ENCODE measurements at places on chromosomes 3 and 15.

GRCh38 chr15:48029642-48030041, 91.1 kb upstream of the SLC24A5 start:
- peak; percentile 57 for DNase-seq

- no peak for DNase-seq
Measured at GRCh38 chr15:96054621-96055020, 275.9 kb upstream of the NR2F2 start.

DNA sequence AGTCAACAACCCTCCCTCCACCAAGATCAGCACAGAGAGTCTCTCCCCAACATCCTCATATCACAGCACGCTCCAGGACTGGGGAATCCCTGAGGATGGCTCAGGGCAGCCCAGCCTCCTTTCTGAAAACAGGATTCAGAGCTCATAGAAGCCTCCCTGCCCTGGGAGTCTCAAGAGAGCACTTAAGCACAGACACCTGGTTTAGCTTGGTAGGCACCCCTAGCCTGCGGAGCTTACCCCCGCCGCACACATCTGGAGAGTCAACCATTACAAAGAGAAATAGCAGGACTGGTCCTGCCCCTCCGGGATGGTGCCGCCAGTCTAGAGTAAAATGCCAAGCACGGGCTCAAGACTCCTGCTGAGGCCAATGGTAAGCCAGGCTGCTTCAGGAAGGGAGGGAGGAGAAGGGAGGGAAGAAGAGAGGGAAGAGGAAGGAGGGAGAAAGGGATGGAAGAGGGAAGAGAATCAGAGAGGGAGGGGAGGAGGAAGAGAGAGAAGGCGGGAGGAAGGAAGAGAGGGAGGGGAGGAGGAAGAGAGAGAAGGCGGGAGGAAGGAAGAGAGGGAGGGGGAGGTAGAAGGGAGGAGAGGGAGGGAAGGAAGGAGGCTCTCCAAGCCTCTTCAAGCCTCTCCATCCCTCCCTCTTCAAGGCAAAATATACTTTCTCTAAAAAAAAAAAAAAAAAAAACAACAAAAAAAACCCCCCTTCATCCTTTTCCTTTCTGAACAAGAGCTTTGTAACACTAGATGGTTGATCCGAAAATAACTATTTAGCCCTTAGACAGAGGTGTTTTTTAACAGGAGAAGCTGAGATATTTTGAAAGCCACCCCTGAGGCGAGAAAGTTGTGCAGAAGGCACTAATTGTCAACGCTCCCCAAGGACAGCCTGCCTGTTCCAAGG, 278.6 kb upstream of the TLE3 start:
- no peak for DNase-seq

DNA sequence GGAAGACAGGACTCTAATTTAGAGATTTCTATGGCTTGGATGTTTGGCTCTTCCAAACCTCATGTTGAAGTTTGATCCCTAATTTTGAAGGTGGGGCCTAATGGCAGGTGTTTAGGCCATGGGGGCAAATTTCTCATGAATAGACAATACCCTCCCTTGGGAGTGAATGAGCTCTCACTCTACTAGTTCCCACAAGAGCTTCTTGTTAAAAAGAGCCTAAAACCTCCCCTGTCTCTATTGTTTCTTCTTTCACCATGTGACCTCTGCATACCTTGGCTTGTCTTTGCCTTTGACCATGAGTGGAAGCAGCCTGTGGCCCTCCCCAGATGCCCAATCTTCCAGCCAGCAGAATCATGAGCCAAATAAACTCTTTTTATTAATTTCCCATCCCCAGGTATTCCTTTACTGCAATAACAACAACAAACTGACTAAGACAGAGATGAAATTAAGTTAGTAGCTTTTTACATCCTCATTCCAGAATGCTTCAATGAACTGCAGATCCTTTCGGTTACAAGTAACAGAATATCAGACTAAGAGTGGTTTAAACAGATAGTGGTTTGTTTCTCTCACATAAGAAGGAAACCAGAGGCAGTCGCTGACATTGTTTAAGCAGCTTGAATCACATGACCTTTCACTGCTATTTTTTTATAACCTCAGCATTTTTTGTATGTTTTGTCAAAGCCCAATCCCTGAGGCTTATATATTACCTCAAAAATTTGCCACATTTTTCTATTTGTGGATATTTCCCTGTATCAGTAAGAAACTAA, 1013.3 kb upstream of the SEMA6D start:
- no peak for DNase-seq

GRCh38 chr3:10762611-10763247, 53.3 kb upstream of the SLC6A11 start:
- DNase-seq: no peak

GRCh38 chr3:106326941-106327695, 458.3 kb upstream of the CBLB start:
- no peak for DNase-seq

DNA sequence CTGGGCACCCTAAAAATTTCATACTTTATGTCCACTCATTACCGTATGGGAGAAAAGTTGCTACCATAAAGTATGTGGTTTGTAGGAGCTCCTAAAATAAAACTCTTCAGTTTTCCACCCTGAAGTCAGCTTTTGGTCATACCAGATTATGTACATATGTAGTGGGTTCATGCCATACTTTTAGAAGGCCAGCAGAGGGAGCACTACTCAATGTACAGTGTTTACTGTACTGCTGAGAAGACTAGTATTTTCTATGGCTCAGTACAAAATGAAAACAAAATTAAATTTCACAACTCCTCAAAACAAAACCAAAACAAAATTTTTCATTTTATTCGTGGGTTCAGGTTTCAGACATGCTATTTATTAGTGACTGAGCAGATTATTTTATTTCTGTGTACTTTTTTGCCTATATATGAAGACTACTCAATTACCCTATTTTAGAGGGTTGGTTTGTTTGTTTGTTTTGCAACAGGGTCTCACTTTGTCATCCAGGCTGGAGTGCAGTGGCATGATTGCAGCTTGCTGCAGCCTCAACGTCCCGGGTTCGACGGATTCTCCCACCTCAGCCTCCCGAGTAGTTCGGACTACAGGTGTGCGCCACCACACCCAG, 24.3 kb downstream of the NXPE3 start:
- DNase-seq: peak; percentile 71

GRCh38 chr3:63308072-63308471, 30.0 kb downstream of the SYNPR start:
- DNase-seq: no peak

DNA sequence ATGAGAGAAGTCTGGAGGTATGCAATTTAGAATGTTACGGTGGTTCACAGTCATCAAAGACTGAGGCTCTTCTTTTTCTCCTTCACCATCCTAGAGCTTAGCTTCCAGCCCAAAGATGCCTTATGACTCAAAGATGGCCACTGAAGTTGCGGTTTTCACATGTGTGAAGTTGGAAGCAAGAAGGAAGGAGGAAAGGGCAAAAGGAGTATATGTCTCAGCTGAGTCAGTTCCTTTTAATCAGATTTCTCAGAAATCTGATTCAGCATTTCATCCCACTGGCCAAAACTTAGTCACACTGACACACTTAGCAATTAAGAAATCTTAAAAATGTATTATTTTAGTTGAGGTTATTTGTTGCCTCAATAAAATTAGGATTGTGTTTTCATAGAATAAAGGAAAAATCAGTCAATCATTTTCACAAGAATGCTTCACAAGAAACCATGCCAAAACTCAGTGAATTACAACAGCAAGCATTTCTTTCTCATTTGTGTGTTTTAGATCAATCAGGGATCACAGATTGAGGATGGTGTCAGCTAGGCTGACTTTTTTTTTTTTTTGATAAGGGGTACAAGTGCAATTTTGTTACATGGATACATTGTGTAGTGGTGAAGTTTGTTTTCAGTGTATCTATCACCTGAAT, 211.1 kb upstream of the GADL1 start:
- DNase-seq: no peak

GRCh38 chr3:128054367-128054766, 2.1 kb downstream of the SEC61A1 start:
- no peak for DNase-seq

DNA sequence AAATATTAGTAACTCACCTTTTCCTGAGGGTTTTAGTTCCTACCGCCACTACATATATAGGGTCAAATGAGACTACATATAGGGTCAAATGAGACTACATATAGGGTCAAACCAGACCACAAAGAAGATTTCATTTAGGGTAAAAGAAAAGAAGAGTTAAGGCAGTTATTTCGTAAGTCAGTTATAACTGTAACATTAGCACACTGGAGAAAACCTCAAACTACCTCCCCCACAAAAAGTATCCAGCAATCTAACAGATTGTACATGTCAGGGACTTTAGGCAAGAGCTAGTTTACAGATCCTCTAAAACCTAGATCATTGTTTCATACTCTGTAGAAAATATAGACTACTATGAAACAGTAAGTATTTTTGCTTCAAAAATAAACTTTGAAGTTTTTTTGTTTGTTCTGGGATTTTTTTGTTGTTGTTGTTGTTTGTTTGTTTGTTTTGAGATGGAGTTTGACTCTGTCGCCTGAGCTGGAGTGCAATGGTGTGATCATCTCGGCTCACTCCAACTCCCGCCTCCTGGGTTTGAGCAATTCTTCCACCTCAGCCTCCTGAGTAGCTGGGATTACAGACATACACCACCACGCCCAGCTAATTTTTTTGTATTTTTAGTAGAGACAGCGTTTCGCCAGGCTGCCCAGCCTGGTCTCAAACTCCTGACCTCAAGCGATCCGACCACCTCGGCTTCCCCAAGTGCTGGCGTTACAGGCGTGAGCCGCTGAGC, 92.4 kb upstream of the CGNL1 start:
- no peak for DNase-seq

DNA sequence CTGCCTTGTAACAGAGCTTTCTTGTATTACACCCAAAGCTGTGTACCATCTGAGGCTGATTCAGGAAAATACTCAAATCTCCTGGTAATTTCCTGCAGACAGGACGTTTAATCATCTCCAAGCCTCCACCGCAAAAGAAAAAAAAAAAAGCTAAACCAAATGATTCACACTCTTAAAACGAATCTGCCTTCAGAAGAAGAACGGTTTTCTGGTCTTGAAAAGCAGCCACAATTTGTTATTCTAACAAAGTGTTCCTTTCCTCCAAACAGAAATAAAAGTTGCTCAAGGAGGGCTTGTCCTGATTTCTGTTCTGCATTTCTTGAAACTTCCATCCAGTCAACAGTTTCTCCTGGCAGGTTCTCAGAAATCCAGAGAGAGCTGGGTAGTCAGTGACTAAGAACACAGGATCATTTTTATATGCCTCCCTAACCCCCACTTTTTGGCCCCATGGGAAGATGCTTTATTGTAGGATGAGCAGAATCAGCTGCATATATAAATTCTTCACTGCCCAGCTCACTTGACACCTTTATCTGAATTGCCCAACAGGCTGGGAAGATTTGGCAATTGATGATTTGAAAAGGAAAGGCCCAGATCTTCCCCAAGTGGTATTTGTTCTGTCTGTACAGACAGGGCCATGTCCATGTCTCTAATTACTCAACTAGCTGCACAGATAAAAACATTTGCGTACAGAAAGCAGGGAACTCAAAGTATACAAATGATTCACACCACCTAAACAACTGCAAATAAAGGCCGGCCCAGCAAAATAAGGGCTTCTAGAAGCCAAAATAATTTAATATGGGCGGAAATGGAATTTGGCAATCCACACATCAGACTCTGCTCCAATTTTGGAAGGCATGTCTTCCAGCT, 41.0 kb upstream of the PRICKLE2 start:
- peak; percentile 74 for DNase-seq

- DNase-seq: no peak
Measured at GRCh38 chr15:65761210-65761926, 30.7 kb downstream of the DENND4A start.

- DNase-seq: no peak
Measured at GRCh38 chr15:88204584-88204983, 52.0 kb downstream of the NTRK3 start.

DNA sequence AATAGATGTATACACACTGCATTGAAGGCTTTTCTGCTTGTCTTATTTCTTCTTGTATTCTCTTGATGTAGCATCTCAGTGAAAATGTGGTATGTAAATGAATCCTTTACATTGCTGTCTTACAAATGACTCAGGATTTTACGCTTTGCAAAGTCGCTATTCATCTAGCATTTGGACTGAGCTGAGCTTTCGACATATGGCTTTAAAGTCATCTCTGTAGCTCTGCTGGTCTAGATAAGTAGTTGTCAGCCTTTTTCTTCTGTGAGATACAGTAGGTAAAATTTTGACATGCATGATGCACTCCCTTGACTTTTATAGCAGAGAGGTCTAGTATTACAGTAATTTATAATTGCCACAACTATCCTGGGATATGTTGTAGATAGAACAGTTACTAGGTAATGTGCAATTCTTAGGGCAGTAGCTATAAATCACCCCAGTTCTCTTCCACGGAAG, 16.8 kb downstream of the MEF2A start:
- no peak for DNase-seq

DNA sequence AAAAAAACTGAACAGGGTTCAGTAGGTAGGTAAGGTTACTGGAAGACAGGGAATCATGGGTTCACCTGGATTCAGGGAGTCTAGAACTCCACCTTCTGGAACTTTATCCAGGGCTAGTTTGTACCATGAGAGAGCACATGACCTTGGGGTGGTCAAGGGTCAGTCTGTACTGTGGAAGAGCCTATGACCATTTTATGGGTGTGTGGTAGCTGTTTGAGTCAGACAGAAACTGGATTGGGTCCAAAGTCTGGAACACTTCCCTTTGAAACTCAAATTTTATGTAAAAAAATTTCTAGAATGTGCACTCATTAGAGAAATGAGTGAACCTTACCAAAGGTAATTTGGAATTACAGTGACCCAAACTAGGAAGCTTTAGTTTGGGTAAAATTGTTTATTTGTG, 486.0 kb upstream of the AGTR1 start:
- no peak for DNase-seq

GRCh38 chr3:69407908-69408307, 22.0 kb upstream of the FRMD4B start:
- DNase-seq: no peak

- no peak for DNase-seq
Measured at GRCh38 chr3:182710557-182711157, 82.6 kb upstream of the ATP11B start.

DNA sequence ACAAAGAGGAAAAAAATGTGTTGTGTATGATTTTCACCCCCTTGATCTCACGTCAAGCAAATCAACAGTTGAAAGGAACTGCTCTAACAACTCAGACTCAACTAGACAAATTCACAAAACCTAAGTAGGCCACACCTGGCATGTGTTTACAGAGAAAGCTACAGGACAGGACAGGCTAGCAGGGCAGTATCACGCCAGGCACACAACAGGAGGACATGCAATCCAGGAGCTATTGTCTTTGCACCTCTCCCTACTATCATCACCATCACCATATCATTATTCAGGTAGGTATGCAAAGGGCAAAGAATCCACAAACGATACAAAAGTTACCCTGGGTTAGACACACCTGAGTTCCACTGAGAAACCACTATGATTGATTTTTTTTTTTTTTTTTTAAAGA, 86.4 kb downstream of the TBL1XR1 start:
- no peak for DNase-seq

Measured in midbrain (tissue), 1 donor.